ENCODE measurements at places on chromosomes 4 and X.

GRCh38 chrX:44596277-44596676 is 53.6 kb upstream of the FUNDC1 start:
- no peak for DNase-seq

GRCh38 chrX:44183329-44183728 is 160.1 kb downstream of the EFHC2 start:
- no peak for DNase-seq

- DNase-seq: no peak
Observed at GRCh38 chr4:84573385-84574068, 9.4 kb upstream of the CDS1 start.

DNA sequence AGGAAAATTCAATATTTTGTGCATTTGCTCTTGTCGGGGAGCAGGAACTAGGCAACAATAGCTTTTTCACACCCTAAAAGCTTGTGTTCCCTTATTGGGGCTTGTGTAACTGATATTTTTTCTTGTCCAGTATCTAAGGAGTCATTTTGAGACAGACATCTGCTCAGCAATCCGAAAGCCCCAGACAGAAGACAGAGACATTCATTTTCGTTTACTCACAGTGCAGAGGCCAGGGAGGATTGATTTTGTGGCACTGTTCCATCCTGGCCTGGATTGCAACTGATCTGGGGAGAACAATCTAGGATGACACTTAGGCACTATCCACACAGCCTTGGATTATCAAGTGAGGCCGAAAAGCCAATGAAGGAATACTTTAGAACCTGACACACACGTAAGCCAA is 27.4 kb upstream of the PLAC1 start:
- DNase-seq: no peak

DNA sequence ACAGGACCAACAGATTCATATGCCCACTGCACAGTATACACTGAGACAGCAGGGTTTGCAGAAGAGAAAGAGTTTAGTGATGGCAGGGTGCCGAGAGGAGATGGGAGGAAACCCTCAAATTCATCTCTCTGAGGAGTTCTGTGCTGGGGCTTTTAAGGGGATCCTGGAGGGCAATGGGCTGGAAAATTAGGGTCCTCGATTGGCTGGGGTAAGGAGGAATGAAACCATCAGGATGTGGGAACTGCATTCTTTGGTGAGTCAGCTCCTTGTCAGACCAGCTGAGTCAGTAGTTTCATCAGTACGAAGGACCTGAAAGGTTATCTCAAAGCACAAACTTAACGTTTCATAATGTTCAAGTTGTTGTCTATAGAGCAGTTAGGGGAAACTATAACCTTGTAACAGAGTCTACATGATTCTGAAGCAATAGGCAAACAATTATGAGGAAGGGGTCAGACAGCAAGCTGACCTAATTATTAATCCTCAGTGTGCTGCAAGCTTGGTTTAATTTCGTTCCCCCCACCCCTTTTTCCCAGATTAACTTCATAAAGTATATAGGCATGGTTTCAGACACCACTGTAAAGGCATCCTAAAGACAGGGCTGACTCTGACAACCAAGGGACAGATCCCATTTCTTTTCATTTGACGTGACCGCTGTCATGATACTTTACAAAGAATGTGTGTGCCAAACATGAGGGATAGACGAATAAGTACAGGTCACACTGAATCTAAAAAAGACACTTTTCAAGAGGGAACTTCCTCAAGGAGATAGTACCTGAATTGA is 1.5 kb upstream of the MSMO1 start:
- DNase-seq: no peak

GRCh38 chr4:15314974-15315373 is 112.9 kb upstream of the C1QTNF7 start:
- no peak for DNase-seq

- DNase-seq: no peak
Observed at GRCh38 chr4:3283483-3283882, 9.3 kb upstream of the RGS12 start.

GRCh38 chrX:131783555-131784308 is 239.4 kb upstream of the STK26 start:
- DNase-seq: no peak

GRCh38 chr4:56959100-56959499 is 18.3 kb downstream of the NOA1 start:
- no peak for DNase-seq

GRCh38 chrX:1416965-1417760 is 25.2 kb upstream of the SLC25A6 start:
- DNase-seq: no peak

GRCh38 chr4:44149282-44149681 is 299.3 kb downstream of the KCTD8 start:
- no peak for DNase-seq

DNA sequence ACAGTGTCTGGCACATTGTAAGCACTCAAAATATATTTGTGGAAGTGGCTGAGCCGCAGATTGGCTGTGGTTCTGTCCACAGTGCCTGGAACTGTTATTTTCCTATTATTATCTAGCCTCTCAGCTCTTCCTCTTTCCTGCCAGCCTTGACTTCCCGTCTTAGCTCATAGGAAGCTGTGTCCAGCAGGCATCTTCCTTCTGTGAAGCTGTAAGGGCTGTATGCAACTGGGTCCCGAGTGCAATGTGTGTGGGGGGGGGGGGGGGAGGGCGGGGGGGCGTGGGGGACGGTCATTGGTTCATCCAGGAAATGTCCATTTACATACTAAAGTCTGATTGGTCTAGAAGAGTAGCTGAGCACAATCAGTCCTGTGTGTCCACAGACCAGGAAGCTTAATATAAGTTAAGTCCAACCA is 210.7 kb downstream of the PDGFRA start:
- DNase-seq: no peak

DNA sequence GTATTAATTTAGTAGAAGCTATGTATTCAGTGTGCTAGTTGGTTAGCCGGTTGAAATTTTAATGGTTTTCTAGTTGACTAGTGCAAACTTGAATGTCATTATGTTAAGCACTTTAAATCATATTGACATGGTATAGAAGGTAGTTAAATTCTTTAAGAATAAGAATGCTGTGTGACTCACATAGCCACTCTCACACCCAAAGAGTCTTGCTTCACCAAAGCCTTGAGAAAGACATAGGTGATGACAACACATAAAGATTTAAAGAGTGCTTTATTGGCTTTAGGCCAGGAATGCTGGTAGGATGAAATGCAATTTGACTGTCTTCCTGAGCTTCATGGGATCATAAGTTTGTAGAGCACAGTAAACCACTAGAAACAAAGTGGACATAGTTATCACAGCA is 85.3 kb downstream of the DCAF8L2 start:
- no peak for DNase-seq

DNA sequence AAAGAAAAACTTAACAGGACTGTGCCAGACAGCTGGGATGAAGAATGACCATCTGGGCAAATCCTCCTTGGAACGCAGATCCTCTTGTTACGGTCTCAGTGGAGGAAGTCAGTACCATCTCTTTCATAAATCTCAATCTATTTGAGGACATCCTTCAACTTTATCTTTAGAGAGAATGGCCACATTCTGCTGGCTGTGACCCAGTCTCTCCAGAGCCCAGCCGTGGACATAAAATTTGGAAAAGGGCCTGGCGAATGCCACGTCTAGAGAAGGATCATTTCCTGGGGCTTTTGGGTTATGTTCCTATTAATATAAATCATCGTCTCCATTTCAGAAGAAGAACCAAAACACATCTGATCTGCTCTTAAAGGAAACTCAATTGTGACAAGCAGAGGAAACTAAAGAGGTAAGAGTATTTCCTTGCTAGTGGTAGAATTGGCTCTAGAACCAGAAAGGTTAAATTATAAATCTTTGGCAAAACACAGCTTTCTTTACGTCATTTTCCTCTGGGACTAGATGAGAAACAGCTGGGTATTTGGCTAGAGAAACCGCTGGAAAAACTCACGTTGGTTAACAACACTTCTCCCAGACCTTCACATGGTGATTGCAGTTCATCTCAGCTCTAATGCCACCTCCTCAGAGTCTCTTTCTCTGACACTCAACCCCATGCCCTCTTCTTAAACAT is 164.7 kb downstream of the CHIC2 start:
- no peak for DNase-seq

DNA sequence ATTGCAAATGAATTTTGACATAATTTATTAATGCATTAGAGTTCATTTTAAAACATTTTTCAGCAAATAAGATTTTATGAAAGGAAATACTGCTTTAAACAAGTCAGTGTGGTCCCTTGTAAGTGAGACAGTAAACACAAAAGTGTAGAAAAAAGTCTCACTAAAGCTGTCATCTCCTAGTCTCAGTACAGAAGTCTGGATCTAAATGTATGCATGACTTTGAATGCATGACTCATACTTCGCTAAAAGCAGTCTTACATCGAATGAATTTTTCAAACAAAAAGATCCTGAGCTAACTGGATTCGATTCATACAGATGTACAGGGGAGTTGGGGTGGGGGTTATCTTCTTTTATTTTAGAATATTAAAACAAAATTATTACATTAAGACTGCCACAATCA is 207.4 kb upstream of the VCX start:
- DNase-seq: no peak

DNA sequence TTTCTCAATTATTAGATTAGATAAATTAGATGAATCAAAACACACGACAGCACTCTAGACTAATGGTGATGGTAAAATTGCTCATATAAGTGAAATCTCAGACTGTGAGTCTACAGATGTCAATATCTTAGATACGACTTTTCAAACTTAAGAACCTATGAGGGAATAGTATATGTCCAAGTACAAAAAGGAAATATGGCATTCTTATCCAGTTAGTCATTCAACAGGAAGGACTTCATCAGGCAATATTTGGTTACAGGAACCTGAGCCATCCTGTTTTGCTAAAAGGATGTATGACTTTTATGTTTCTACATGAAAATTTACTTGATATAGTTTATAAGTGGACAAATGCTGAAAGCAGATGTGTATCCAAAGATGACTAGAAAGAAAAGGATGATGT is 107.0 kb downstream of the CT47B1 start:
- no peak for DNase-seq

GRCh38 chrX:148530464-148531077 is 30.2 kb downstream of the AFF2 start:
- no peak for DNase-seq

GRCh38 chr4:85805891-85806290 is 330.9 kb downstream of the ARHGAP24 start:
- no peak for DNase-seq

DNA sequence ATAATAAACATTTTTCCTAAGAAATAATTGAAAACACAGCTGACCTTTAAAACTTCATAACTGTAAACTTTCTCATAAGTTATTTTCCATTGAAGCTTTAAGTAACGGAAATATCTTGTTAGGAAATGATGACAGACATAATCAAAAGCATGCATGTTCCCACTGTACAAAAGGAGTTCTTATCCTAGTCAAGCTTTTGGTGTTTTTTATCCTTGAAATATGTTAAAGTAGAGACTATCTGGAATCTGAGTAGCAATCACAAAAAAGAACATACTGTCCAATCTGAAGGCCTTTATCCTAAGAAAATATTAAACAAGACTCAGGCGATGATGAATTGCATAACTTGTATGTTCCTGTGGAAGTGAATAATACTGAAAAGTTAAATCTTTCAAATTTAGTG is 14.4 kb downstream of the GEMIN8 start:
- DNase-seq: no peak

DNA sequence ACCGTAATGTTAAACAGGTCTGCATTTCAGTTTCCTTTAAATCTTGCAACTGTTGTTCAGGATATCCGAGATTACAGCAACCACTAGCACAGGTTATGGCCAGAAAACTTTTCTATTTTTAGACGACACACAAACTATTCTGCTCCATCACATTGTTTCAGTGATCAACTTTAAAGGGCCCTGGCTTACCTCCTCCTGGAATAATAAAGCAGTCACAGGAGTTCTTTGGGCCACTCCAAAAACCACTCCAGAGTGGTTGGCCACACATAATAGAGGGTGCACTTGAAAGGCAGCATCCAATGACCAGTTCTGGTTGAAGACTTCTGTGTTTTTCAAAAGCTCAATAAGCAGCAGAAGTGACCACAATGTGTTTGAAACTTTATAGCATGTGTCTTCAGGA is 118.9 kb downstream of the RAB28 start:
- no peak for DNase-seq

- no peak for DNase-seq
Observed at GRCh38 chr4:33709247-33709646, 2535.1 kb downstream of the ARAP2 start.

- no peak for DNase-seq
Observed at GRCh38 chrX:77389891-77390290, 57.3 kb upstream of the FGF16 start.

GRCh38 chr4:81845273-81845672 is 373.6 kb upstream of the RASGEF1B start:
- no peak for DNase-seq

DNA sequence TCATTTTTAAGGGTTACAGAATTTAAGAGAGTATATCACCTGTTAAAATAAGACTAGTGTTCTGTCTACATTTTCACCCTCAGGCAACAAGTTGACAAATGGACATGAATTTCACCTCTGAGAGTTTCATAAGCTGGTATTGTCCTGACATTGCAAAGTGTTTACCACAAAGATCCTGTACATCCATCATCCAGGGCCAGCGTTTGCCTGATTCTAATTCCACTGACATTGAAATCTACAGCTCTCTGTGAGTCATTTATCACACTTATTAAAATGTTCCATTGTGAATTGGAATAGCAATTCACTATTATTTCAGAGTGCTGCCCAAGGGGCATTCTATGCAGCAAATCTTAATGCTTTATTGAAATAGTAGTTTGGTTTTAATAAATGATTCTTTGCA is 1499.4 kb upstream of the PCDH7 start:
- DNase-seq: no peak

GRCh38 chr4:55172694-55173287 is 47.4 kb upstream of the KDR start:
- DNase-seq: no peak

All from stimulated activated CD4-positive, alpha-beta T cell treated with anti-CD3 and anti-CD28 coated beads, TNF-alpha, amount 100 ng/mL, for 4 hours (primary cell).